ENCODE measurements at places on chromosomes 16 and 17.

DNA sequence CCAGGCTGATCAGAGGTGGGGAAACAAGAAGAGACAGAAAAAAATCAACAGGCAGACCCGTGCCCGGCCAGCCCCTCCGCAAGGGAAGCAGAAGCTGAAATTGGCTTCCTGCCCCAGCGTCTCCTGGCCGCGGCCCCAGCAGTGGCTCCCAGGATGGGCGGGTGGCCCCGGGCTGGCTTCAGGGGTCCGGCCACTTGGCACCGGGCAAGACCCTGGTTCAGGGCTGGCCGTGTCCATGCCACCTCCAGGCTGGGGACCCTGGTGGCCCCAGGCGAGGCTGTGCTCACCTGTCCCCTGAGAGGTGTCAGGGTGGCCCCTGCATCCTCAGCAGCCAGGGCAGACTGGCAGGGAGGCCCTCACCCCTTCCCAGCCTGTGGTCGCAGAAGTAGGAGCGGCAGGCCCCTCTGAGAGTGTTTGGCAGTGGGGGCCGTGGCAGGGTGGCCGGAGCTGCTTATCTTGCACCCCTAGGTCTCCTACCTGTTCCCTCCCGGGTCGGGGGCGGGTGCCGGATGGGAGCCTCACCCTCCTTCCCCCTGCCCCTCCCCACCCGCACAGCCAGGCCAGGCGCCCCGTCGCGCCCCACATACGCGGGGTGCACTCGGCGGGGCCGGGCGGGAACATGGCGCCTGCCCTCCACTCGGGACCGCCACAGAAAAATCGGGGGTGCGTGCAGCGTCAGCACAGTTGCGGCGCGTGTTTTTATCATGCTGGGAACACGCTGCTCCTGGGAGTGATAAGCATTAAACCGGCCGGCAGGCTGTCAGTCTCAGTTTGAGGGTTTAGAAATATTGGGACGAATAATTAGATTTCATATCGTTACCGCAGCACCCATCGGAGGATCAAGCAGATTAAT, 46.7 kb upstream of the ZC3H18 start:
- no peaks in the 10 kb centered on the region for H3K36me3 ChIP-seq
- DNase-seq = no peak
- no peak overlapping the region for H3K27ac ChIP-seq
- H3K27me3 ChIP-seq = no peaks in the 10 kb centered on the region
- no peaks in the 10 kb centered on the region for H3K4me1 ChIP-seq

DNA sequence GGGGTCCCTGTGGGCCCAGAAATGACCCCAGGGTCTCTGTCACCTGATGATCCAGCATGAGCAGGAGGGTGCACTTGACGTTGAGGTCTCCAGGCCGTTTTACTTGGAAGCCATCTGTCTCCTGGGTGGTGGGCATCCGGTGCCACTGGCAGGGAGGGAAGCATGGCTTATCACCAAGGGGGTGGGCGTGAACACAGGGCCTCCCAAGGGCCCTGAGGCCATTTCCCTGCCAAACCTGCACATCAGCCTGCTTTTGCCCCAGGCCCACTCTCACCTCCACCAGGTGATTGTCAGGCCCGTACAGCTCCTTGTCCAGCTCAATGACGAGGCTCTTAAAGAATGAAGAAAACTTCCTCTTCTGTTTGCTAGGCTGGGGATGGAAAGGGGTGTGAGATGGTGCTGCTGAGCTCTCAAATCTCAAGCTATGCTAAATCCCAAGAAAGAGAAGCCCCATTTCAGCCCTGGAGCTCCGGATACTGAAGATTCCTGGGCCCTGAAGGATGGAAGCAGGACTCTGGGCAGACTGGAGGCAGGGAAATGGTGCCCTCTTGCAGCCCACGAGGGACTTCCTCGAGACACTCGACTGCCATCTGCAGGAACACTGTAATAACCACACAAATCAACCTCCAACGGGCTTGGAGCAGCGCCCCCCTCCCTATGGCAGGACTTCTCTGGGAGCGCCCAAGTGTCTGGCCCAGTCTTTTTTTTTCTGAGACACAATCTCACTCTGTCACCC, 7.1 kb upstream of the FTSJ3 start:
- DNase-seq = peak; percentile 92
- H3K4me3 ChIP-seq = no peak overlapping the region
- no peaks in the 10 kb centered on the region for H3K27me3 ChIP-seq
- H3K27ac ChIP-seq = no peak overlapping the region
- H3K4me1 ChIP-seq = peaks cover 18% of the 10 kb centered on the region
- peaks cover 63% of the 10 kb centered on the region for H3K36me3 ChIP-seq

- H3K36me3 ChIP-seq = 0 out of 2 replicates have a peak, but pooled peaks cover 2% of the 10 kb centered on the region
- peaks cover 47% of the 10 kb centered on the region for H3K4me1 ChIP-seq
- no peak for DNase-seq
- H3K4me3 ChIP-seq = peak overlapping the region; percentile 79
- no peaks in the 10 kb centered on the region for H3K27me3 ChIP-seq
Observed at GRCh38 chr17:15648386-15648785, 28.9 kb upstream of the FBXW10B start.

DNA sequence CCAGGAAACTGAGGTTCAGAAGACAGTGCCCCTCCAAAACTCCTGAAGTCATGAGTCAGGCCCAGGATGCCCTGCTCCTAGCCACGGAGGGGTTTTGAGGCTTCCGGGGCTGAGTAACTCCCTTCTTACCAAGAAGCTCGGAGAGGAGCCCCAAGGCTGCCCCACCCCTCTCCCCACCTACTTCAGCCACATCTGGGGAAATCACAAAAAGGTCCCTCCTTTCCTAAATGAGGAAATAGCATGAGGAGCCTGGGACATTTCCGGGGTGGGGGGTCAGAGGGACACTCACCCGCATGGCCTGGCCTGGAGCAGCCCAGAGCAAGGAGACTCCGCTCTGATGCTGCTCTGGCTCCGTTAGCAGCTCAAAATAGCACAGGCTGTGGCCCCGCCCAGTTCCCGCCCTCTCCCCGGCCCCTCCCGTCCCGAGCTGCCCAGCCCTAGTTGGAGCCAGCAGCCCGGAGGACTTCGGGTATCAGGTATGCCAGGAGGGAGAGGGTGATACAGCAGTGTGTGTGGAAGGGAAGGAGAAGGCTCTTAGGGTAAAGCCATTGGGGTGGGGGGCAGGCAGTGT, 40.1 kb downstream of the MYO18A start:
- no peak overlapping the region for H3K4me3 ChIP-seq
- H3K27me3 ChIP-seq = no peaks in the 10 kb centered on the region
- peaks cover 23% of the 10 kb centered on the region for H3K4me1 ChIP-seq
- DNase-seq = peak; percentile 15
- no peak overlapping the region for H3K27ac ChIP-seq
- no peaks in the 10 kb centered on the region for H3K36me3 ChIP-seq

- H3K4me1 ChIP-seq = no peaks in the 10 kb centered on the region
- H3K4me3 ChIP-seq = no peak overlapping the region
- no peak for DNase-seq
- no peaks in the 10 kb centered on the region for H3K27me3 ChIP-seq
- no peaks in the 10 kb centered on the region for H3K36me3 ChIP-seq
Observed at GRCh38 chr16:25950586-25951281, 259.0 kb downstream of the HS3ST4 start.

GRCh38 chr17:4520894-4521600, 22.4 kb downstream of the SPNS2 start:
- no peak overlapping the region for H3K27ac ChIP-seq
- no peaks in the 10 kb centered on the region for H3K36me3 ChIP-seq
- DNase-seq = peak; percentile 28

DNA sequence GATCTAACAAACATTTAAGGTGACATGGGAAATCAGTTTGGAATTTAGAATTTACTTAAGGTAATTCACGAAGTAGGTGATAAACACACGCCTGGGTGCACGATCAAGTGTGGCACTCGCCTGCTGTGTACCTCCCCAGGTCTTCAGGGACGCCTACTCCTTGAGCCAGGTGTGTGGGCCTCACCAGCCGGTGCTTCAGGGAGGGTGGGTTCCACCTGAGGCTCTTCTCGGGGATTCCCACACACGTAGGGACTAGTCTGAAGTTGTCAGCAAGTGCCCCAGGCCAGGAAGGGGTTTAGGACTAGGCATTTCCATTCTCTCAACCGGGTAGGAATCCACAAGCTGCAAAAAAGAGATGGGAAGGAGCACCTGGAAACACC, 9.8 kb upstream of the NAT9 start:
- no peak overlapping the region for H3K27ac ChIP-seq
- H3K36me3 ChIP-seq = no peaks in the 10 kb centered on the region
- no peak overlapping the region for H3K4me3 ChIP-seq
- no peak for DNase-seq

DNA sequence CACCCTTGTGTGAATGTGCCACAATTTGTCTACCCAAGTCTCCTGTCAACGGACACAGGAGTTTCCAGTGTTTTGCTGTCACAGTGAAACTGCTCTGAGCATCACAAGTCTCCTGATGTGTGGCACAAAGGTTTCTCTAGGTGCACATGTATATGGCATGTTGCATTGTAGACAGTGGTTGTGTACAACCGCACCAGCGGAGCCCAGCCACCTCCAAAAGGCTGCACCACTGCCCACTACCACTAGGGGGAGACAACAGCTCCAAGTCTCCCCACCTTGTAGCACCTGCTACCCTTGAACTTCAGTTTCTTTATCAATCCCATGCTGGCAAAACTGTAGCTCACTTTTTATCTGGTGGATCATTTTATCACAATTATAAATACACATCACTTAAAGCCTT, 95.5 kb upstream of the ZNF469 start:
- H3K27ac ChIP-seq = no peak overlapping the region
- H3K27me3 ChIP-seq = no peaks in the 10 kb centered on the region
- peak; percentile 28 for DNase-seq
- H3K36me3 ChIP-seq = no peaks in the 10 kb centered on the region

GRCh38 chr17:8868529-8868951, 1.1 kb upstream of the PIK3R6 start:
- H3K27me3 ChIP-seq = peaks cover 51% of the 10 kb centered on the region
- no peaks in the 10 kb centered on the region for H3K4me1 ChIP-seq
- no peak overlapping the region for H3K27ac ChIP-seq
- no peak for DNase-seq
- H3K36me3 ChIP-seq = no peaks in the 10 kb centered on the region

DNA sequence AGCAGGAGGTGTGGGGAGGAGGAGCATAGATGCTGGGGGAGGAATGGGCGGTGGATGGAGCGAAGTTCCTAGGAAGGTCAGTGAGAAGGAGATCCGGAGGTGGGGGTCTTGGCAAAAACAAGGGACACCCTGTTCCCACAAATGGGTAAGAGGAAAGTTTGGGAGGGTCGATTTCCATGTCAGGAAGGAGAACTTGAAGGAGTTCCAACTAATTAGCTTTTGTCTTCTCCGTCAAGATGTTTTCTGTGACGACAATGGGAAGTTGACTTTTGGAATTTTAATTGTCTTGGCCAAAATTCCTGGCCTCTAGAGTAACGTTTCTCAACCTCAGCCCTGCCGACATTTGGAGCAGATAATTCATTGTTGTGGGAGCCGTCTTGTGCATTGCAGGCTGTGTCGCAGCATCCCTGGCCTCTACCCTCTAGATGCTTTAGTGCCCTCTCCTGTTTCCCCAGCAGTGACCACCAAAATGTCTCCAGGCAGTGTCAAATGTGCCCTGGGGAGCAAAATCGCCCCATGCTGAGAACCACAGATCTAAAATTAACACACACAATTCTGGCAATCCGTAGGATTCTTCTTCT, 97.1 kb downstream of the PITPNC1 start:
- no peaks in the 10 kb centered on the region for H3K36me3 ChIP-seq
- H3K4me3 ChIP-seq = no peak overlapping the region
- H3K27ac ChIP-seq = 0 out of 2 replicates have a peak overlapping the region, but pooled peaks have one; percentile 24
- no peaks in the 10 kb centered on the region for H3K27me3 ChIP-seq

DNA sequence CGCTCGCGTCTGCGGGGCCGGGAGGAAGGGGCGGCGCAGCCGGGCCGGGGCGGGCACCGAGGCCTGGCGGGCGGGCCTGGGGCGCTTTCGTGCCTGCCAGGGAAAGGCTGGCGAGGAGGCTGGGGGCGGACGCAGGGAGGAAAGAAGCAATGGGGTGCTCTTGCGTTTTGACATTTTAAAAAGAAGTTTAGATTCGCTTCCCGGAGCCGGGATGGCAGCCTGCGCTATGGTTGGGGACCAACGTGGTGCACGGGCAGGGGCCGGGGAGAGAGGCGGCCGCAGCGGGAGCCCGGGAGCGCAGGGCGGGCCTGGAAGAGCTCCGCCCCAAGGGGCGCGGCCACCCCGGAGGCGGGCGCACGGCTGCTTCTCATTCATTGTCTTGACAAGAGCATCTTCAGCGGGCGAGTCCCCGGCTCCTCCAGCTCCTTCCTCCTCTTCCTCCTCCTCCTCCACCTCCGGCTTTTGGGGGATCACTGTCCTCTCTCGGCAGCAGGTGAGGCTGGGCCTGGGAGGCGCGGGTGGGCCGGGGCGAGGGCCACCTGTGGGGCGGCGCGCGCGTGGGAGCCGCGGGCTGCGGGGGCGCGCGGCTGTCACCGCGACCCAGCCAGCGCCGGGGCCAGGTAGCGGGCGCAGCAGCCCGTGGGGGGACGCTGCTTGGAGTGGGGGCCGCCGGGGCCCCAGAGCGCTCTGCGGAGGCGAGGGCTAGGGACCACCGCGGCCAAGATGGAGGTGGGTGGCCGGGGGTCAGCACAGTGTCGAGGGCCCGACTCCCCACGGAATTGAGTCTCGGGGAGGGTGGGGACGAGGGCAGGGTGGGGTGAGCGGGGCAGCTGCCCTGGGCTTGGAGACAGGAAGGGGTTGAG, at the start of gene CORO1A:
CORO1A (plus strand) TSS at position 370 of the 863 bp plus-strand sequence. CDS start 1,608 bp downstream, outside the sequence.
- peak within 1 kb of the TSS; percentile 64 for H3K4me3 ChIP-seq
- no peaks in the 10 kb centered on the region for H3K4me1 ChIP-seq
- H3K27me3 ChIP-seq = no peaks in the 10 kb centered on the region
- peak; percentile 75 for DNase-seq

- H3K36me3 ChIP-seq = no peaks in the 10 kb centered on the region
- H3K27ac ChIP-seq = no peak overlapping the region
- H3K4me1 ChIP-seq = no peaks in the 10 kb centered on the region
- DNase-seq = no peak
- no peaks in the 10 kb centered on the region for H3K27me3 ChIP-seq
Observed at GRCh38 chr16:81748476-81749198, 30.5 kb upstream of the PLCG2 start.

DNA sequence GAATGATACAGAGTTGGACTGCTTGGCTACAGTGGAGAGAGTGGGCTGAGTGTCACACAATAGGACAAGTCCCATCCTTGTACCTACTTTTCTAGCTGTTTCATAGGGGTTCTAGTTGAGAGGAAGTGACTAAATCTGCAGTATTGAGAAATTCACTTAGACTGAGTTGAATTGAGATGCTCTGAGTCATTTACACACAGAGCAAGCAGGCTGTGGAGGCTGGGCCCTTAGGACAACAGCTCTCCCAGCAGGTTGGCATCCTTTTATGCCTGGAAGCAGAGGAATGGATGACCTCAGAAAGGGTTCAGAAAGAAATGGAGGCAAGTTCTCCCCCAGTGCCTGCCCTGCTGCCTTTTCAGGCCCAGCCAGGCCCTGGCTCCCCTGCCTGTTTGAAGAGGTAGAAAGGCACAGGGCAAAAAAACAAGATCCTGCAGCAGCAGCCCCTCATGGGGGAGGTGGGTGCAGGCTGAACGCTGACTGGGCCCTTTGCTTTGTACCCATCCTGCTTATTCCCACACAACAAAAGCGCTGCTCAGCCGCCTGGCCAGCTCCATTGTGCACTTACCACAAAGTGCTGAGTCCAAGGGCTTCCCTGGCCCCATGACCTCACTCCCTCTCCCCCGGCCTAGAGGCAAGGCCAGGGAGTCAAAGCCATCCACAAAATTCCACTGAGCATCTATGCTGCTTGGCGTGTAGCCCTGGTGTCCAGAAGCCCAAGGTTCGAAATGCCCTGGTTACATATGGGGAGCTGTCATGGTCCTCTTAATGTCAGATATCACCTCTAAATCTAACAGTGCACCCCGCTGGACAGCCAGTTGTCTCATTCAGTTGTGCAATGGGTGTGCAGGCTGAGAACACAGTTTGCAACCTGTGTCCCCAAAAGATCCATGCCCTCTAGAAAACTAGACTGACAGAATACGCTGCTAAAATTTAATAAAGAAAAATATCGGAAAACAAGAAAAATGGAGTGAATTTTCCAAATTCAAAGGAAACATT, 5.4 kb upstream of the CRYBA1 start:
- H3K36me3 ChIP-seq = no peaks in the 10 kb centered on the region
- no peaks in the 10 kb centered on the region for H3K27me3 ChIP-seq
- peak; percentile 87 for DNase-seq
- H3K27ac ChIP-seq = peak overlapping the region; percentile 60
- H3K4me3 ChIP-seq = no peak overlapping the region
